ENCODE measurements at places on chromosomes 11 and 22. TPM values are rescaled to one million over a fixed set of nuclear protein-coding genes. Genes with fewer than 3 reads are reported as not detected.

- no peak for DNase-seq
Measured at GRCh38 chr22:46828323-46828900, 66.0 kb downstream of the TBC1D22A start.

DNA sequence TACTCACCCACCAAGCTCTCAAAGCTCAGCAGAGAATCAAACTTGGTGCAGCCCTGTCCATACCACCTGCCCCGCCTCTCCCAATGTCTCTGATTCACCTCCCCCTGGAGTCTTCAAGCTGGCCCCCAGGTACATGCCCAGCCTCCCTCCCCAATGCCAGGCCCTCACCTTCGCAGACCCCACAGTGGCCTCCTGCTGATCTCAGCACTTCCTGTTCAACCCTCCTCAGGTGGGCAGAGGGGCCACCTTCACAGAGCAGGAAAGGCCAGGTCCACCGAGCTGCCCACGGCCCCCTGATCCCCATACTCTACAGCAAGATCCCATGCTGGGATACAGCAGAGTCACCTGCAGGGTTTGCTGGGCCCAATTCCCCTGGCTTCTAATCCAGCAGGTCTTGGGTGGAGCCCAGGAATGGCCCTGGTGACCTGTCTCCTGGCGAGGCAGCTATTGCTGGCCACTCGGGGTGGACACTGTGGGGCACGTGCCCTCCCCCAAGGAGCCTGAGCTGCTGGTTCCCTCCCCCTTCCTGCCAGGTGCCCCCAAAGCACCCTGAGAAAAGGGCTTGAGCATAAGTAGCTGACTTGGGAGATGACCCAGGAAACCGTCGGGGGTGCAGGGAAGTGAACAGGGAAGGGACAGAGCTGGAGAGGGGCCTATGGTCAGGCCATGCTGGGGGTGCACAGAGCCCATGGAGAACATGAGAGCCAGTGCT lies 150.7 kb downstream of the BRD1 start:
- DNase-seq: no peak

DNA sequence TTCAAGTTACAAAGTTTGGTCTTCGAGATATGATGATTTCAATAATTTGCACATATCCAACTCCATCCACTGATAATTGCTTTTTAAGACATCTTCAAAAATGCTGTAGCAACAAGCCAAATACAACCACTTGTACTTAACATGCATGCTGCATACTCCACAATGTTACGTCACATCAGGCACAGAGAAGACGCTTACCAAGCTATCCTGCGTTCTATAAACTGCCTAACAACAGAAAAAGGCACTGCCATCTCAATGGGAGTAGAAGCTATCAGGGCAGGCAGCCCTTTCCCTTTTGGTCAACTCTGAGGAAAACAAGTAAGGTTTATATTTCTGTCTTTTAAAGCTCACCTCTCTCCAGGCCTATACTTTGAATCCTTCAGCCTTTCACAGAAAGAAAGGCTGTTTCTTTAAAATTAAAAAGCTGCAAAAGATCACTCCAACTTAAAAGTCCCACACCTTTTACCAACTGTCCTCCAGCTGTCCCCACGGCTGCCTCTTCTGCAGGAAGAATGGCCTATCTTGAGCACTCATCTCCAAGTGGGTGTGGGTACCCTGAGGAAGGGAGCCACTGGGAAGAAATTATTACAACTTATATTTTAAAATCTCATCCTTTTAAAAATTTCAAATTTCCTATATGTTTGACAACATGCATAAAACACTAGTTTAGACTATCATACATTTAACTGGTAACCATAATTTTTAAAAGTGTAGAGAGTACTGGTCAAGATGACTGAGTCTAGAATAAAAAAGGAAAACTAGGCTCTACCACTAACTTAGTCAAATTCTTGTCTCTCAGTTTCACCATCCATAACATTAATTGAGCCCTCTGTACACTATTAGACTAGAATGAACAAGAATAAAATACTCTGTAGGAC lies 14.5 kb downstream of the PHF21A start:
- DNase-seq: no peak

- DNase-seq: no peak
Measured at GRCh38 chr22:37343348-37343747, 61.0 kb downstream of the CYTH4 start.

DNA sequence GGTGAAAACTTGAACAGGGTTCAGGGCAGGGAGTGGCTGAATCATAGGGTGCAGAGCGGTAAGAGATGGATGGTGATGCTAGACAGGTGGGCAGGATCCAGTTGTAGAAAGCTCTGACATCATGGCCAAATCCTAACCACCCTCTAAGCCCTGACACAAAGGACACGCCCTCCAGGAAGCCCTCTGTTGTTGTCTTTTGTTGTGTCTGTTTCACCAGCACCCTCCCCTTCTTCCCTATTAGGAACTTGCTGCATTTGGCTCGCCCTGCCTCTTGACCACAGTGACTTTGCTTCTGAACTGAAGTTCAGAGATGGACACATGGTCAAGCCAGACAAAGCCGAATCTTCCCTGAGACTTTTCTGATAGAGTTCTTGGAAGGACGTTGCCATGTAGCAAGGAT lies 14.2 kb upstream of the APOL6 start:
- no peak for DNase-seq

Gene C11orf86
- 0.29 TPM for total RNA-seq

- DNase-seq: no peak
Measured at GRCh38 chr11:40139536-40139935, 1319.9 kb downstream of the LRRC4C start.

DNA sequence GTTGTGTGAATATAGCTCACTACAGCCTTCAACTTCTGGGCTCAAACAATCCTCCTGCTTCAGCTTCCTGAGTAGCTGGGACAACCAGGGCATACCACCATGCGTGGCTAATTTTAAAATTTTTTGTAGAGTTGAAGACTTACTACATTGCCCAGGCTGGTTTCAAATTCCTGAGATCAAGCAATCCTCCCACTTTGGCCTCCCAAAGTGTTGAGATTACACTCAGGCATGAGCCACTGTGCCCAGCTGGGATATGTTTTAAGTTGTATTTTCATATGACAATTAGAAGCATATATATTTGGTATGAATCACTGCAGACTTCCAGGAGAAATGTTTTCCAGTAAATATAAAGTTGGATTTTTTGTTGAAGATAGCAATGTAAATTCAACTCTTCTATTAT lies 15.4 kb downstream of the DDX10 start:
- DNase-seq: no peak

Gene PGA5
- not detected for total RNA-seq

GRCh38 chr11:86620891-86621521 lies 51.4 kb downstream of the ME3 start:
- no peak for DNase-seq

DNA sequence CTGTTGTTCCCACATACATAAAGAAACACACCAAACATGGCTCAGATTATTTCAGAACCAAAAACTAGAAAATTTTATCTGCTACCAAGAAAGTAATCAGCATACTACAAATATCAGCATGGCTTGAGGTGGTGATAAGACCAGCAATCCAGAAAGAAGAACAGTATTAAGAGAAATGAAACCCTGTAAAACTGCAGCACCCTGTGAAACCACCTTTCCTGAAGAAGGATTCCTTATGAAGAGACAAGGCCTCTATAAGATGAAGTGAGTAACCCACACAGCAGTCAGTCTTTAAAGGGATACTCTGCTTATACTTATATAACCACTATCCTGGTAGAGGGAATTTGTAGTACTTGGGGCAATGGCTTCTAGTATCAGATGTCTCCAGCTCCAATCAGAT lies 49.9 kb downstream of the RSF1 start:
- DNase-seq: no peak

DNA sequence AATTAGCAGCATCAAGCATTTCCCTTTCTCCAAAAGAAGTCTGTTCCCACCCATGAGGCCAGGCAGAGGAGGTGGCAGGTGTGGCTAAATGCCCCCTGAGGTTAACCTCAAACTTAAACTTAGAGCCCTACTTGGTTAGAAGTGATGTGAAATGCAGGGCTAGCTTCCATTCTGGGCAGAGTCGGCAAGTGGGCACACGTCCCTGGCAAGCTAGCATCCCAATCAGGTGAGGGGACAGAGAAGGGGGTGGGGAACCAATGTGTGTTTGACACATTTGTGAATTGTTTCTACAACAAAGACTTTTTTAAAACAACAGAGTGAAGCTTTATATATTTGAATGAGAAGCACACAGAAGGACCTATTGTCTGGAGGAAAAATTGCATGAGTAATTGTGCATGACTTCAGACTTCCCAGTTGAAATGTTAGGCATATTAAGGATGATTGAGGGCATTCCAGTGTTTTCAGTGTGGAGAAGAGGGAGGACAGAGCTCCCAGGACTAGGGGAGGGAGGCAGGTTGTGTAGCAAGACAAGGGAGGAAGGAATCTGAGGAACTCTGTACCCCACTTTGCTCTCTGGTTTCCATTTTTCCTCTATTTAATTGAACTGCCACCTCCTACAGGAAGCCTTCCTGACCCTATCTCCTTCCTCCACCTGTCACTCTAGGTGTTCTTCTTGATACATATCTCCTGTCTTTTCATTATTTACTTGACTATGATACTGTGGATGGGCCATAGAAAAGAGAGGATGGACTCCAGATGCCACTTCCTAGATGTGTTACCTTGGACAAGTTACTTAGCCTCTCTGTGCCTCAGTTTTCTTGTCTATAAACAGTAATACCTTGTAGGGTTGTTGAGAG lies 83.3 kb upstream of the PICALM start:
- no peak for DNase-seq

Gene POU2AF2
- total RNA-seq: 6.3 TPM

DNA sequence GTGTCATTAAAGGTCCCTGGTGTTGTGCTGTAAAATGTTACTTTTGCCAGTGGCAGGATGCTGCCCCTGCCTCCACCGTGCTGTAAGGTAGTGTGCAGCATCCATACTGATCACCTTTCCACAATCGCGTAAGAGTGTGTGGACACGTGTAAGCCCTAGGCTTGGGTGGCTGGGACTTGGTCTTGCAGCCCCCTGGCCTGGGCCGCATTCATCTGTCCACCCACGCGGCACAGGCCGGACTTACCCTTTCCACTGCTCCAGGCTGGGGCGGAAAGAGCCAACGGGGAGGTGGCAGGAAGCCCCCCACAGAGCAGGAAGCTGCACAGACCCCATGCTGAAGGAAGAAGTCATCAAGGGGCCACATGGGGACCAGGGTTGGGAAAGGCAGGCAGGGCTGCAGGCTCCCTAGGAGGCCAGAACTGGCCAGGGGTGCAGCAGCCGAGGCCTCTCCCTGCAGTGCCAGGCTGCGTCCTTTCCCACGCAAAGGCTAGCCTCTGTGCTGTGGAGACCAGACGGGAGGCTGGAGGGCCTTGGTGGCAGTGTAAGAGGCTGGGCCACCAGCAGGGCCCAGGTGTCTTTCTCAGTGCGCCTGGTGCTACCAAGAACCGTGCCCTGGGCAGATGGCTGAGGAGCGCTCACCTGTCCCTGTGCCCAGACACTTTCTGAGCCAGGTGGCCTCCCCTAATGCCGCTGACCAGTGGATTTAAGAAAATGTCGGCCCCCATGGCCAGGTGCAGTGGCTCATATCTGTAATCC lies 11.7 kb upstream of the TMEM191C start:
- DNase-seq: no peak

DNA sequence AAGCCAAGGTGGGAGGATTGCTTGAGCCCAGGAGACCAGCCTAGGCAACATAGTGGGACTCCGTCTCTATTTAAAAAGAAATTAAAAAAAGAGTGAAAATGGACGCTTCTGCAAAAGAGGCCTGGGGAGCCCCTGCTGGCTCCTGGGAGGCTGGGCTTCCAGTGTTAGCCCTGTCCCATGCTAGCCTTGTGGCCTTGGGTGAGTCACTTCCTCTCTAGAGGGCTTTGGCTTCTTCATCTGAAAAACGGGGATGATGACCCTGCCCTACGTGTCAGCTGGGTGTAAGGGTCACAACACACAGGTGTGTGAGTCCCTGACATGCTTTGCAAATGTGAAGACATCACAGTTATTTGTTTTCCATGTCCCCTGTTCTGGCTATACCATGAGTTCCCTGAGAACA lies 32.8 kb downstream of the FAM227A start:
- no peak for DNase-seq

Gene SLC17A6
- not detected for total RNA-seq

DNA sequence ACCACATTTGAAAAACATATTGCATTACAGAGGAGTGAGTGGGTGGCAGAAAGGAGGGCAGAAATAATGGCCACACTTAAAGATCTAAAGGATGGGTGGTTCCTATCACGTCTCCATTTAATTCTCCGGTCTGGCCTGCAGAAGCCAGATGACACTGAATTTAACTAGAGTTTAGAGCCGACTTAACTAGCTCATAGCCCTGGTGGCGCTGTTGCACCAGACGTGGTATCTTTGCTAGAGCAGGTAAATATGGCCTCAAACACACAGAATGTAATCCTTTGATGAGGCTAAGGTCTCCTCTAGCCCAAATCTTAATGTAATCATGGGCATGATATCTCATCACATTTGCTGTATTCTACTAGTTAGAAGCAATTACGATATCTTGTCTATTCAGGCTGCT lies 51.5 kb upstream of the GAL start:
- DNase-seq: peak; percentile 87

- DNase-seq: no peak
Measured at GRCh38 chr11:94885133-94885532, 88.2 kb downstream of the CWC15 start.

Data from HT-29 (cell line).